C1 segment of cervical spinal cord (tissue), 14 donors: ENCODE measurements at places on chromosomes 3 and 15.

DNA sequence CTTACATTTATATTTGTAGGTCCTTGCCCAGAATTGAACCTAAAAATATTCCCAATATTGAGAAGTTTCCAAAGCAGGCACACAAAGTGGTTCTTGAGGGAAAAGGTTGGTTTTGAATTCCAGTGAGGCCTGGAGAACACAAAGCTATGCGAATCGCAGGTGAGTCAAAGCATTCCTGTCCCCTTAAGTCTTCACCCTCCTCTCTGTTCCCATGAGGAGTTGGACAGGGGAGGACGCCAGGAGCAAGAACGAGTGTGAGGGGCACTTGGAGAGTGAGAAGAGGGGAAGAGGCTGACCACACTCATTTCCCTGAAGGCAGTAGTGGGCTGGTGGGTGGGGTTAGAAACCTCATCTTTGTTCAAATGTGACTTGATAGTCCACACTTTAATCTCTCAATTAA lies 185.8 kb upstream of the EOMES start:
- no peak for DNase-seq

GRCh38 chr3:161989012-161989411 lies 492.4 kb downstream of the OTOL1 start:
- no peak for DNase-seq

DNA sequence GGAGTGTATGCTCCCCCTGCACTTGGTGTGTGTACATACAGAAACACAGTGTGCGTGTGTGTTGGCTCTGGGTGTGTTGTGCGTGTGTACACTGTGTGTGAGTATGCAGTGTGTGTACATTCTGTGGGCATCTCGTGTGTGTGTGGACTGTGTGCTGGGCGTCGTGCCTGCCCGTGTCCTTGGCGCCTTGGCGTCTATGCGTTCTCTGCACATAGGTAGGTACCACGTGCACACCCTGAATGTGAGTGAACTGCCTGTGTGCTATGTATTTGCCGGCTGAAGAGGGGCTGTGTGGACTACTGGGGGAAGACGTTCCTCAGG lies 481 bp upstream of the ECE2 start:
- no peak for DNase-seq

GRCh38 chr3:8113626-8114025 lies 388.0 kb upstream of the LMCD1 start:
- DNase-seq = no peak

- no peak for DNase-seq
These were observed 211.9 kb upstream of the GOLGA6L4 start for GRCh38 chr15:84023636-84024035.

- DNase-seq = no peak
These were observed 18.3 kb downstream of the CFAP161 start for GRCh38 chr15:81152339-81152738.

- DNase-seq = no peak
These were observed 198.3 kb downstream of the ERC2 start for GRCh38 chr3:56269755-56270535.

DNA sequence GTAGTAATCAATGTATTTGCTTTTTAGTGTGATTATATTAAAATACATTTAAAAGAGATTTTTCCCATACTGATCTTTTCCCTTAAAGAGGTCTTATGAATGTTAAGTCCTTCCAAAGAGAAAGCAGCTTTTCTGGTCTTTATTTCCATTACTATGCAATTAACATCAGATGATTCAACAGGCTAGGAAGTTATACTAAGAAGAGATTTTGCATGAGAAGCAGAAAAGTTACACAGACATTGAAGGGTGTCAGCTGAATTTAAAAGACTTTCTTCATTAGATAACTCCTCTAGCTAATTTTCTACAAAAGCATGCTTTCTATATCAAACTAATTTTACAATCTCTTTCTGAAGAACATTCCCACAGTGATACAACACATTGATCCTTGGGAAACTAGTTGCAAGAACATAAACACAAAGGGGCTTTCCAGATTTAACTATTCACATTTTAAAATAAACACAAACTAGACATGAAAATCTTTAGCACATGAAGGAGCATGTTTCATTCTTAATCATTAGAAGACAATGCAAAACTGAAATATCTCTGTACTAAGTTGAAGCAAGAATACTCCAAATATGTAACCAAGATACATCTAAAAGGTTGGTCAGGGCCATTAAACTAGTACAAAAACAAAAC lies 965.8 kb downstream of the ROBO1 start:
- no peak for DNase-seq

DNA sequence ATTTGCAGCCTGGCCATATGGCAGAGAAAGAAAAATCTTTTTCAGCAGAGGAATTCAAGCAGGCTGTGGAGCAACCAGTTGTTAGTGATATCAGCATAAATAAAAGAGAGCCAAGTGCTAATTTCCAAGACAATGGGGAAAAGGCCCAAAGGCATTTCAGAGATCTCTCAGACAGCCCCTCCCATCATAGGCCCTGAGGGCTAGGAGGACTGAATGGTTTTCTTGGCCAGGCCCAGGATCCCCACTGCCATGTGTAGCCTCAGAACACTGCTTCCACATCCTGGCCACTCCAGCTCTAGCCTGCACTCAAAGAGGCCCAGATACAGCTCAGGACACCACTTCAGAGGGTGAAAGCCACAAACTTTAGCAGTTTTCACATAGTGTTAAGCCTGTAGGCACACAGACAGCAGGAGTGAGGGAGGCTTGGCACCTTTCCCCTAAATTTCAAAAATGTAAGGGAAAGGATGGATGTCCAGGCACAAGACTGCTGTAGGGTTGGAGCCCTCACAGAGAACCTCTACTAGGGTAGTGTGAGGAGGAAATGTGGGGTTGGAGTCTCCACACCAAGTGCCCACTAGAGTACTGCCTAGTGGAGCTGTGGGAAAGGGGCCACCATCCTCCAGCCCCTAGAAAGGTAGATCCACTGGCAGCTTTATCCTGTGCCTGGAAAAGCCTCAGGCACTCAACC lies 191.4 kb downstream of the TBL1XR1 start:
- no peak for DNase-seq

GRCh38 chr3:181512787-181513186 lies 198.9 kb upstream of the SOX2 start:
- no peak for DNase-seq

DNA sequence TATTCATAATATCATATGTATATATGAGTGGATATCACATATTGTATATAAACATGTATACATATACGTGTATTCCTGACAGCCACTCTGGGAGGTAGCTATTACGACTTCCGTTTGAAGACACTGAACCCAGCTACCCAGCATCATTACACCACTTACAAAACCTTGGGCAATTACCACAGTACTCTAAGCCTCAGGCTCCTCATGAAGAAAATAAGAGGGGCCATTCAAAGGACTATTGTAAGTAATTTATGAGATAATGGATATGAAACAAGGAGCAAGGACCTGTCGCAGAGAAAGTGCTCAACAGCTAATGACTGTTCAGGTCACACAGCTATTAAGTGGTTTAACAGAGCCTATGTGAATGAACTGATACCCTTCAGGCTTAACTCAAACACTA lies 52.4 kb downstream of the KCNMB2 start:
- DNase-seq = no peak

DNA sequence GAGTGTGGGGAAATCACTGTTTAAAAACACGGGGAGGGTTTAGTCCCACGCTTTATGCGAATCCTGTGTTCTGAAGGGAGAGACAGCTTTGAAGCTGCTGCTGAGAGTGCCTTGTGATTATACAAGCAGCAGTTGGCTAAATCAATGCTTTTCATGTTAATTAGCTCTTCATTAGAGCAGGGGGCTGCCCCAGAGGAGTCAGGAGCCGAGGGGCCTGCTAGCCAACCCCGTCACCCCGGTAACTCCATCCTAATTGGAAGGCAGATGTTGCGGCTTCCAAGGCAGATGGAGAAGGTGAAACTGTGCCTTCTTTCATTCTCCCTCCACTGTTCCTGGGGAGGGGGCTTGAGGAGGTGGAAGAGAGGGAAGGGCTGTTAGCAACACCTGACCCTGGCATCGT lies 92.4 kb upstream of the ANKRD34C start:
- DNase-seq = no peak

- no peak for DNase-seq
These were observed 149.8 kb downstream of the GABRB3 start for GRCh38 chr15:26623071-26623470.
